ENCODE measurements at places on chromosomes 11 and 22.

GRCh38 chr11:100630898-100631297 lies 56.2 kb upstream of the ARHGAP42 start:
- no peak for DNase-seq

GRCh38 chr11:121512468-121513465 lies 60.0 kb upstream of the SORL1-AS1 start:
- no peak for DNase-seq

- DNase-seq, result peak; percentile 75
Measured at GRCh38 chr22:24592058-24592850, 619 bp downstream of the LRRC75B start.

- no peak for DNase-seq
Measured at GRCh38 chr11:119195680-119196079, 10.4 kb downstream of the NHERF4 start.

GRCh38 chr11:103926990-103927389 lies 109.5 kb upstream of the DDI1 start:
- no peak for DNase-seq

DNA sequence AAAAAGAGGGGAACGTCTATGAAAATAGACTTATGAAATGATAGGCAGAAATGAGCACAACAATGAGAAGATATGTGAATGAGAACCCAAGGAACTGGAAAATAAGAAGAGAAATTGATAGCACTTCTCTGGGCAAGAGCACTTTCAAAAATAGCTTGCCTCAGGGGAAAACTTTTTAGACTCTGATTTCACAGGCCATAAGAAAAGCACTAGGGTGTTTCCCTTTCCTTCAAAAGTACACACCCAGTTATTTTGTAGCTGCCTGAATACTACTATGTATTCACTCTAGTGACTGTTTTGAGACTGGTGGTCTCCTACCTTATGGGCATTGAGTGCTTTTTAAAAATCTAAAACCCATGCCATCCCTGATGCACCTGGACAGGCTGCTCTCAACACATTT lies 172.3 kb upstream of the SOX6 start:
- DNase-seq, result no peak

DNA sequence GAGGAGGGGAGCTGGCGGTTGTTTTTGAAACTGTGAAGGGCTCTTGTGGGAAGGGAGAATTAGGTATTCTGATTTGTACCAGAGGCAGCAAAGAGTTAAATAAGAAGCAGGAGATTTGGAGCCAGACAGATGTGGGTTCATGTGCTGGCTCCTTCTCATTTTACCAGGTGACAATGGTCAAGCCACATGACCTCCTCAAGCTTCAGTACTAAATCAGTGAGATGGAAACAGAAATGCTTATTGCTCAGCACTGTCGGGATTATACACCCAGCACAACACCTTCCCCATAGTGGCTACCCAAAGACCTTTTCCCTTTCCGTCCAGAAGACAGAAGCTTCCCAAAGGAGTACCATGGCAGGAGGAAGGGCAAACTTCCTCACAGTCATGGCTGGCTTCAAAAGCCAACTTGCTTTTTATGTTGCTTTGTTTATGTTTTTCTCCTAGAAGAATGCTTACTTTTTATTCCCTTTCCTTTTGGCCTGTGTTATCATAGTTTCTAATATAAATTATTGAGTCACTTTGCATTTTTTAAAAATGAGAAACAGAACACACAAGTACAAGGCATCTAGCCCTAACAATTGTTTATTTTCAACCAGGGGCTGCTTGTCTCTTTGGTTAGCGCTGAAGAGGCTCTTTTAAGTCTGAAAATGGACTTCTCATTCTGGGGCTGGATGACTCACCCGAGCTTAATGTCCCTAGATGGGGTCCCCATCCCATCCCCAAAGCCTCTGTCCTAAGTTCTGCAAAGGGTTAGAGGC lies 181.5 kb upstream of the ZBED5 start:
- no peak for DNase-seq

Data from retina (tissue), 1 donor.